ENCODE measurements at places on chromosomes 1 and 21.

GRCh38 chr1:156098784-156099183 lies 15.7 kb upstream of the LMNA start:
- no peak for DNase-seq

DNA sequence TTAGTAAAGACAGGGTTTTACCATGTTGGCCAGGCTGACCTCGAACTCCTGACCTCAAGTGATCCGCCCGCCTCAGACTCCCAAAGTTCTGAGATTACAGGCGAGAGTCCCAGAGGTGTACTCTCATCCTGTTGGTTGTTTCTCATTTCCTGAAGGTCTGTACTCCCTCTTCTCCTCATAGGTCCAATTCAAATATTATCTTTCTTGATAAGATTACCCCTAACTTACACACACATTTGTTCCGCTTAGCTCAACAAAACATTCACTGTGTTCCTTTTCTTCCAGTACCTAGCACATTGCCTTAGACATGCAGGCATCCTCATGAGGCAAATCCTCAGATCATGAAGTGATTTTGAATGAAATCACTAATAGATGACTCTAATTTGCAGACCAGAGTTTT lies 72.4 kb upstream of the SSX2IP start:
- DNase-seq, result no peak

DNA sequence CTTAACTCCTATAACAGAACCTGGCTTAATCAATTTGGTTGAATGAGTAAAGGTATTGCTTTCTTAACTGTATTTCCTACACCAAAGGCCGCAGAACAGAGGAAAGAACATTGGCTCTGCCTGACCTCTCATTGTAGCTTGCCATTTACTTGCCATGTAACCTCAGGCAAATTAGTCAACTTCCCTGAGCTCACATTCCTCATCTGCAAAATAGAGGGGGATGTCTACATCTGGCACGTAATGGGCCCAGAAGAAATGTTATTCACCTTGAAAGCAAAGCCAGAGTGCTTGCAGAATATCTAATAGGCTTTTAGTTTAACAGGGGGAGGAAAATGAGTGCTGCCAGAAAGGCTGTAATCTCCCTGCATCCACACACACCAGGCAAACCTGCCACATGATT lies 44.3 kb downstream of the LAMC2 start:
- no peak for DNase-seq

- no peak for DNase-seq
Observed at GRCh38 chr1:9270290-9270883, 22.3 kb upstream of the SPSB1 start.

DNA sequence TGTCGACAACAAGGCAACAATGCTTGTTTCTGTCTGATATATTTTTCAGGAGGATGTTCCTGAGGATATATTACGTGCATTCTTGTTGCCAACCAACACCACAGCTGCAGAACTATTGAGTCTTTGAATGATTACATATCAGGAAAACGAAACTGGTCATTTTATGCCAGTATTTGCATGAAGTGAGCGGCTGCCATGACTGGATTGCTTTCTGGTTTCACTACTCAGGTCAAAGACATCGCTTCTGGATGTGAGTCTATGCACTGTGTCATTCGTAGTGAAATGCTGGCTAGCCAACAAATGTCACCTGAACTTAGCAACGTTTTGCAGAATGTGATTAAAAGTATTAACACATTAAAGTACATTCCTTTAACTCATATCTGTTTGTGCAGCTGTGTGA lies 35.8 kb upstream of the OLFM3 start:
- no peak for DNase-seq

GRCh38 chr1:111270771-111271463 lies 19.7 kb upstream of the CHIA start:
- no peak for DNase-seq

GRCh38 chr21:39300587-39300986 lies 12.8 kb downstream of the BRWD1 start:
- no peak for DNase-seq

GRCh38 chr1:60911966-60912697 lies 170.2 kb upstream of the NFIA start:
- no peak for DNase-seq

GRCh38 chr1:27058966-27059669 lies 46.5 kb upstream of the TENT5B start:
- DNase-seq, result no peak
